ENCODE measurements at places on chromosomes 13 and 19.

DNA sequence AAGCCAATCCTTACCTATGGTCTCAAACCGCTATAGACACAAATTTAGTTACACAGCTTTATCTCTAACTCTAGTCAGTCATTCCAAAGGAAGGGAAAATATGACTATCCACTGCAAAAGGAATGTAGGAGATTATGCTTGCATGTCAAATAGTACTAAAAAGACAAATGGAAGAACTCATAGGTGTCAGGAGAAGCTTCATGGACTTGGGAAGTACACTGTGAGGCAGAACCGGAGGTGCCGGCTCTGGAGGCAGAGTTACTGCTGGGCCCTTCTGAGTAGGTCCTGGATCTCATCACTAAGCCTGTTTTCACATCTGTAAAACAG lies 97.5 kb downstream of the FOXO1 start:
- no peak for DNase-seq

DNA sequence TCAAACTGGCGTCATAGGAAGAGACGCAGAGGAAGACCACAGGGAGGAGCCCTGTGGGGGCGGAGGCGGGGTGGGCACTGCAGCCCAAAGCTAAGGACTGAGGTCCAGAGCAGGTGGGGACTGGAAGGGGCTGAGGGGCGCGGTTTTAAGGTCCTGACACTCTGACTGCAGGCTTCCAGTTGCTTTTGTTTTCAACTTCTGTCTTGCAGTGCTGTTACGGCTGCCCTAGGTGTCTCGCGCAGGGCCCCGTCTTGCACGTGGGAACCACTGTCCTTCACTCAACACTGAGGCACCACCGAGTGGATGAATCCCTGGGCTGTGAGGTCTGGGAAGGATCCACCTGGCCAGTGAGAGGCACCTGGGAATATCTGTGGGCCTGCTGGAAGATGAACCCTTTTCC lies 76.0 kb downstream of the TEX29 start:
- no peak for DNase-seq

DNA sequence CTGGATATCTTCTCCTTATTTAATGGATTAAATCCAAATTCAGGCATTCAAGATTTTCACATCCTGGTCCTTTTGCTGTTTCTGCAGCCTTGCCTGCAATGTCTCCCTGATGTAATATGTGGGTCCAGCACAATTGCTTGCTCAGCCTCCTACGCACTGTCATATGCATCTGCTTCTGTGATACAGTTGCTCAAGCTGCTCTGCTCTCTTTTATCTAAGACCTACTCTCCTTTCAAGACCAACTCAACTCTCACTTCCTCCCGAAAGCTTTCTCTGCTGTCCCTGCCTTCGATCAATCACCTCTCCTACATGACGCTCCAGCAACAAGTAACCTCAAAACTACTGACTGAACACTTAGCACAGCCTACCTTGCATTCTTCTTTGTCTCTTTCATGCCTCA lies 138.2 kb downstream of the DCLK1 start:
- DNase-seq: no peak

- DNase-seq: no peak
These were observed 2.6 kb downstream of the KCNRG start for GRCh38 chr13:50017819-50018218.

- no peak for DNase-seq
These were observed 24.3 kb downstream of the LEUTX start for GRCh38 chr19:39802958-39803357.

- no peak for DNase-seq
These were observed 83.9 kb upstream of the IRS2 start for GRCh38 chr13:109870274-109870673.

GRCh38 chr13:42320375-42320787 lies 48.4 kb downstream of the AKAP11 start:
- DNase-seq: no peak

DNA sequence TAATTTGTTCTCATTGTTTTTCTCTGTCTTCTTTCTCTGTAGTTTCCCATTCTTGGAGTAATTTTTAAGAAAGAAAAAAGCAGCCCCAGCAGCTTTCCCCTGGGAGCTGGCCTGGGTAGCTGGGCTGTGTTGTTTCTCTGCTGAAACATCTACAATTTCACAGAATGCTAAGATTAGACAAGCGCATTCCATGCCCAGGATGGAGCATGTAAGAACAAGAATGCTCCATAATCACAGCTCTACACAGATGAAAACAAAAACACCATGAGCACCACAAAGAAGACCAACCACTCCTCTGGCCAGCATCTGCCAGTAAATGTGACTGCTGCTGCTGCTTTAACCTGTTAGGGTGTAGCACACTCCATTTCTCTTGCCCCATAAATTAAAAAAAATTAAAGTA lies 239.2 kb upstream of the SLITRK1 start:
- DNase-seq: no peak

DNA sequence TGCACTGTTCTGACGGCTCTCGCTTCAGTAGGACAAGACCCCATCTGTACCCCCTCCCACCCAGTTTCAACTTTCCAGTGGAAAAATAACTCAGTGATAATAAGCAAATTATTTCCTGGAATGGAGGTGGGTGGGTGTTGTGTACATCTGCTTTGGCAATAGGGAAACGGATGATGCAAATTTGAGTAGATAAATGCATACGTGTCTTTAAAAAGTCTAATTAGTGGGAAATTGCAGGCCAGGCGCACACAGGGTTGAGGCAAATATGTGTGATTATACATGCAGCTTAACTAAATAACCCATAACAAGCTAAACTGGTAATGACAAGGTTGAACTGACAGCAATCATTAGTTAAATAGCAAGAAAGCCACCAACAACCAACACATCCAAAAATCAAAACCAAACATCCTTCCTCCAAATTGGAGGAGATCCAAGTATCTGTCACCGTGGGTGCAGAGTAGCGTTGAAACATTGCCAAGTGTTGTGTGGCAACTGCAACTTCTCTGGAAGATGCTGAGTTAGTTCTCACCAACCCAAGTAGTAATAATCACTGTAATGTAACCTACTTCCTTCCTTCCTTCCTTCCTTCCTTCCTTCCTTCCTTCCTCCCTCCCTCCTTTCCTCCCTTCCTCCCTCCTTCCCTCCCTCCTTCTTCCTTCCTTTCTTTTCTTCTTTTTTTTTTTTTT lies 54.6 kb downstream of the TRPM4 start:
- no peak for DNase-seq

DNA sequence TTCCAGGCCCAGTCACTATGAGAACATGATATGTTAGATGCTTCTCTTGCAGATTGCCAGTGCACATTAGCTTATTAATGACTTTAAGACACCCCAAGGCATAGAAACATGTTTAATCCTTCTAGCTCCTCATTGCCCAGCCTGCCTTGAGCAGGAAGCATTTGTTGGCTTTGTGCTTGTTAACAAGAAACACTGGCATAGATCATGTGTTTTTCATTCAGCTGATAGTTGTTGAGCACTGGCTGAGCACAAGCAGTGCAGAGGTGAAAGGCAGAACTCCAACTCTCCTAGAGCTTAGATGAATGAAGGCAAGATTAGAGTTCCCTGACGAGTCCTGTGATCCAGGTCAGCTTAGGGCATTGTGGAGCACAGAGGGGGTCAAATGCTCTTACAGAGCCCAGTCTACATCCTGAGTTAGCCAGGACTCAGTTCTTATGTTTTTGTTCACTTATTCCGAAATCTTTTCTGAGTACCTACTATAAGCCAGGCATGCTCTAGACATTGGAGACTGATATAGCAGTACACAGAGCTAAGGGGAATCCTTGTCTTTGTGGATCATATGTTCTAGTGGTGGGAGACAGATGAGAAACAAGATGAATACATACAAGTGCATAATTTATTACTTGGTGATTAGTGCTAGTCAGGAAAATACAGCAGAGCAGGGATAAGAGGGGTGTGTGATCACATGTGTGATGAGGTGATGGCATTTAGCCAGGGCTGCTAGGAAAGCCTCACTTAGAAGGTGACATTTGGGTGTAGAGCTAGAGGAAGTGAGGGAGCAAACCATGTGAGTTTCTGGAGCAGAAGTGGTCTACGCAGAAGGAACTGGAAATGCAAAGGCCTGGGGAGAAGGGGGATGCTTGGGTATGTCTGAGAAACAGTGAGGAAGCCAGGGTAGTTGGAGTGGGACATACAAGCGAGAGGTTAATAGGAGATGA lies 101.2 kb downstream of the WASF3 start:
- no peak for DNase-seq

- no peak for DNase-seq
These were observed 33.3 kb downstream of the SUGP2 start for GRCh38 chr19:18999896-19000620.

- no peak for DNase-seq
These were observed 370.4 kb downstream of the NDFIP2 start for GRCh38 chr13:79851318-79851717.

DNA sequence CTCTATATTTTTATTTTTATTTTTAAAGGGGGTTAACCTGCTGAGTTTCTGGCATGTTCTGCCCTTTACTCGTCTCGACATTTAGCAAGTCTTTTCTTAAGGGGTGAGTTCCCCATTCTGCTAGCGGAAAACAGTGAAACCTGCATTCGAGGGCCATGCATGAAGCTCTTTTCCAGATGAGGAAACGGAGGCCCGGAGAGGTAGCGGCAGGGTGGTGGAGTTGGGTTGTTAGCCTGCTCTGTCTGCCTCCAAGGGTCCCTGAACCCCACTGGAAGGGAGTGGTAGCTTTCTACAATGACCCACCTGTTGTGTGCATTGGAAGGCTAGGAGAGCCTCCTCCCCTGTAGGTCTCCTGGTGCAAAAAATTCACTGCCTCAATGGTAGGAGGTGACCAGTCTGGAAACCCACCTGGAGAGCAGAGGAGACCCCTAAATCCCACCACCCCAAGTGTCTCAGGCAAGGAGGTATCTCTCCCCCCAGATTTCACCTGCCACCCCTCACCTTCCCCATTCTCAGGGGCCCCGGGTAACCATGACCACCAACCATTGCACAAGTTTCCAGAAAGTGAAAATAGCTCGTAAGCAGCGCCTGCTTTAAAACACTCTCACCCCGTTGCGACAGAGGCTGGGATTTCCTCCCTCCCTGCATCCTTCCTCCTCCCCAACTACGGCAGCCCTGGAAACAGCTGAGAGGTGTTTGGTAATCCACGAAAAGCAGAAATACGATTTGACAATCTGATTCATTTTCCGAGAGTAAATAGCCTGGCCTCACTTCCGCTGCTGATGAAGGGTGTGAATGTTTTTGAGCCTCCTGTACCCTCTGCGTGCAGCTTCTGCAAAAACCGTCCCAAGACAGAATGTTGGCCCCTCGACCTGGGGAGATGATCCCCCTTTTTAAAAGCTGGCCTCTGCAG lies 3.5 kb downstream of the KLF2 start:
- DNase-seq: no peak

- no peak for DNase-seq
These were observed 125.0 kb downstream of the COL4A1 start for GRCh38 chr13:110182003-110182402.

- DNase-seq: no peak
These were observed 311.6 kb downstream of the KCNRG start for GRCh38 chr13:50326811-50327210.

DNA sequence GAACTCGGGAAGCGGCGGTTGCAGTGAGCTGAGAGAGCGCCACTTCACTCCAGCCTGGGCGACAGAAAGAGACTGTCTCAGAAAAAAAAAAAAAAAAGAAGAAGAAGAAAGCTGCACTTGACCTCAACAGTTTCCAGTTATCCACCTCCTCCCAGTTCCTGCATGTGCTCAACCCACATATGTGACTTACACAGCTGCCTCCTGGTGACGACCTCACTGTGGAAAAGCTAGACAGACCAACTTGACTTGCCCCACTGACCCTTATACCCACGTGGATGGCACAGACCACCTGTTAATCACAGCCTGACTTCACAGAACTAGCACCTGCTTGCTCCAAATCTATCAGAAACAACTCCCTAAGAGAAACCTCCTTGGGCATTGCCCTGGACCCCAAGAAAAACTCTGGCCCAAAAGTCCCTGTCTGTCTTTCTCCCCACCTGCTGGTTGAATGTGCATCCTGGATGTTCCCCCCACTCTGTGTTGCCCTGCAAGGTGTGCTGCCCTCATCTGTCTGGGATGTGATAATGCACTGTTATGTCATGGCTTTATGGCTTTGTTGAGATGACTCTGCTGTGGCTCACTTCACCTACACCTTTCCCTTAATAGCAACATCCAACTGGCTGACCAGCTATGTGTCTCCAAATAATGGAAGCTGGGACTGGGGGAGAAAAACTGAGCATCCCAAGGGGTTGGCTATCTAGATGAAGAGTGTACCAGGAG lies 2.8 kb downstream of the ZNF20 start:
- DNase-seq: no peak

DNA sequence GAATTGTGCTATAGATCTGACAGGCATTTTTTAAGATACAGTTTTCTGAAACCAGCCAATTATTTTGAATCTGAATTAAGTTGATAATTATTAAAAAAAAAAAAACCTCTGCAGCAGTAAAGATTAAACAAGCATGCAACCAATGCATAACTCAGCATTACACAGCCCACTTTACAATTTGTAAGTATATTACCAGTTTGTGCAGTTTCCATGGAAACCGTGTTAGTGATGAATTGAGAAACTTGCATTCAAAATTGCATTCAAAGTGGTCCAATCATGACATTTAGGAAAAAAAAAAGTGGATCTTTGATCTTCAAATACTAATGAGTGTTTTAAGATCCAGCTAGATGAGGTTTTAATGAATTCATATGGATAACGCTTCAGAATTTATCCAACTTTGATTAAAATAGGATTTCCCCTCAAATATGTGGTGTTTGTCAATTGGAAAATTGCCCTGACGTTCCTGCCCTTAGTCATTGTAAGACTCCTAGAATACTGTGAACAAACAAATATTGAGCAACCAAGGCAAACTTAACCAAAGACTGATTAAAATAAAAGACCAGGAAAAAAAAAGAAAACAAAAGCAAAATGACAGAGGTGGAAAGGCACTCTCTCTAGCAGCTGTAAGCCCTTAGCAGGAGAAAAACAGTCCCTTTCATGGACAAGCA lies 314.8 kb upstream of the MAB21L1 start:
- DNase-seq: no peak

GRCh38 chr13:109750221-109750775 lies 36.1 kb downstream of the IRS2 start:
- no peak for DNase-seq

- DNase-seq: no peak
These were observed 1157.2 kb downstream of the OLFM4 start for GRCh38 chr13:54185785-54186184.

- DNase-seq: no peak
These were observed 225.9 kb downstream of the OLFM4 start for GRCh38 chr13:53254500-53254899.

- DNase-seq: no peak
These were observed 12.9 kb upstream of the LYPD3 start for GRCh38 chr19:43478323-43478722.
